ENCODE measurements at places on chromosomes 5 and 9.

- no peak for DNase-seq
Measured at GRCh38 chr5:54680998-54681397, 163.4 kb downstream of the SNX18 start.

GRCh38 chr9:7921545-7922197 is 122.1 kb upstream of the DMAC1 start:
- no peak for DNase-seq

- DNase-seq = no peak
Measured at GRCh38 chr5:1727571-1727970, 72.1 kb downstream of the MRPL36 start.

DNA sequence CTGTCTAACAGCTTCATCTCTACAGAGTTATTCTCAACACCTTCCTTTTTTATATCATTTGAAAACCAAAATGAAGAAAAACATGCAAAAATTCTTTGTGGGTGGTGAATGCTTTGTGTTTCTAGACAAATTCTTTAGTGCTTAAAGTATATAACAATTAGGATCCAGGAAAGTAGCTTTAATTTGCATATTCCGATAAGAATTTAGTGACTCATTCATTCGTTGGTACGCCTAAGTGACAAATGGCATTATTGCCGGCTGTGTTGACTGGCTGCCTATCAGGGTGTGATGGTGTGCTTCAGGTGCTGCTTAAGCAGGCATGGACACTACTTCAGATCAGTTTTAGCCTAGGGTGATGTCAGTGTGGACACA is 35.2 kb downstream of the LMNB1 start:
- no peak for DNase-seq

- no peak for DNase-seq
Measured at GRCh38 chr9:88974641-88975040, 16.6 kb upstream of the S1PR3 start.

DNA sequence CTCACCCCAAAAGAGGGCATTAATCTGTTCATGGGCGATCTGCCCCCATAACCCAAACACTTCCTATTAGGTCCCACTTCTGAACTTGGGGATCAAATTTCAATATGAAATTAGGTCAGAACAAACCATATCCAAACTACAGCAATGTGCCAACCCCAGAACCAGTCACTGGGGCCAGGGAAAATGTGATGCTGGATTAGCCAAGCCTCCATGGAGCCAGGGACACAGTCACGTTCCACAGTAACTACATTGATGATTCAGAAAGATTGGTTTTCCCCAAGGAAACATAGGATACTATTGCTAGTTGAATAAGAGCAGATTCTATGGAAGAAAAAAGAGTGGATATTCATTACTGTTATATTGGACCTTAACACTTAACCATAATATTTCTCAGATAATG is 84.2 kb downstream of the GIN1 start:
- no peak for DNase-seq

- DNase-seq = no peak
Measured at GRCh38 chr5:2113348-2114131, 230.8 kb upstream of the IRX4 start.

DNA sequence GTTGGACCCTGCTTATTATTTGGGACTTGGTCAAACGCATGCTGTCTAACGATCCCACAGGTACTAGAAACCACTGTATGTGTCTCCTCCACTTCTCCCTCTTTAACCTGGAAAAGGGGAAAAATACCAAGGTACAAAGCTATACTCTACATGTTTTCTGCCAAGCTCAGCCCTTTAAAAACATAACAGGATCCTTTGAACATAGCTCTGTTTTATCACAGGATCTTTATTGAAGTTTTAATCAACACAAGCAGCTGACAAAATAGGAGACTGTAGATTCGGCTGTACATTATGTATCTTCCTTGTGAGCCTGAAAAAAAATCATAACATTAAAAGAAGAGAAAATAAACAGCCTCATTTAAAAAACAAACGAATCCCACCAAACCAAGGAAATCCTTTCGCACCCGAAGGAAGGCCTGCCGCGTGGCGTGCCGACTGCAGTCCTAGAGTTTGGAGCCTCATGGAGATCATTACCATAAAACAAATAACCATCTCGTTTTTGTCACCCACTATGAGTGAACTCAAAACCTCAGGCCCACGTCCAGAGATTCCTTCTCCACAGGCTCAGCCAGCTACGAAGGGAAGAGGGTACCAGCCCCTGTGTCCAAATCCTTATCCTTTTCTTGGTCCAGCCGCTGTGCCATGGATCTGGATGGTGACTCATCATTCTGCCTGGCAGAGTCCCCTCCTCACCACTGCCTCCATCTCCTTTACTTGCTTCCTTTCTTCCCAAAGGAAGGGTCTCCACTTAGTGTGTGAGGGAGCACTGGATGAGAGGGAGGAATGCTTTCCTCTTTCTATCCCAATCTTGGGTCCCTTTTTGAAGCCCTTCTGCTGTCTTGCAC is 651.1 kb downstream of the CCDC171 start:
- DNase-seq = no peak

GRCh38 chr9:98085944-98086343 is 29.4 kb downstream of the NANS start:
- no peak for DNase-seq

DNA sequence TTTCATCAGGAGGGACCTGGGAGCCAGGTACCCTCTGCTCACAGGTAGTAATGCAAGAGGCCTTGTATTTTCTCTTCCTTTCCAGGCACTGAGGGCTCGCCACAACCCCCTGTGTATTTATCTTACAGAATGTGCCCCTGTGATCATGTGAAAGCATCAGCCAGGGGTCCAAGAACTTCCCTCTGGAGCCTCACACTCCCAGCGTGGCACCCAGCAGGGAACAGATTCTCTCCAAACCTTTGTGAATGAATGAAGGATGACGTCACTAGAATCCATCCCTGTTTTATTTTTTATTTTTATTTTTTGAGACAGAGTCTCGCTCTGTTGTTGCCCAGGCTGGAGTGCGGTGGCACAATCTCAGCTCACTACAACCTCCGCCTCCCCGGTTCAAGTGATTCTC is 107.3 kb upstream of the IER5L start:
- no peak for DNase-seq

- DNase-seq = no peak
Measured at GRCh38 chr5:172637110-172637580, 3.9 kb upstream of the NEURL1B start.

GRCh38 chr9:74415995-74416394 is 81.1 kb upstream of the RORB start:
- no peak for DNase-seq

- DNase-seq = no peak
Measured at GRCh38 chr9:124477648-124478285, 27.5 kb downstream of the ADGRD2 start.

GRCh38 chr5:78505860-78506259 is 142.7 kb downstream of the LHFPL2 start:
- no peak for DNase-seq

DNA sequence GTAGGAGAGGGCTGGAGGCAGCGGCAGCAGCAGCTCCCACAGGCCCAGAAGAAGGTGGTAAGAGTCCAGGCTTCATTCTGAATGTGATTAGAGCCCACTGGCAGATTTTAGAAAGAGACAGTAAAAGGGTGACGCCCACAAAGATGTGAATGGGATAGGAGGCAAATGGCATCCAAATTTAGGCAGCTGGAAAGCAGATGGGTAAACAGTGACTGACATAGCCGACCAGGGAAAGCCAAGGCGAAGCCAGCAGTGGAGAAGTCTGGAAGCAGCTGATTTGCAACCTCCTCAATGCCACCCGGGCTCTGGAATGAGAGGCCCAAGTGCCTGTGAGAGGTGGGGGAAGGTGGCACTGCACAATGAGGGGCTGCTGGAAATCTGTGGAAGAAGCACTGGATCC is 103.3 kb downstream of the C5orf15 start:
- no peak for DNase-seq

DNA sequence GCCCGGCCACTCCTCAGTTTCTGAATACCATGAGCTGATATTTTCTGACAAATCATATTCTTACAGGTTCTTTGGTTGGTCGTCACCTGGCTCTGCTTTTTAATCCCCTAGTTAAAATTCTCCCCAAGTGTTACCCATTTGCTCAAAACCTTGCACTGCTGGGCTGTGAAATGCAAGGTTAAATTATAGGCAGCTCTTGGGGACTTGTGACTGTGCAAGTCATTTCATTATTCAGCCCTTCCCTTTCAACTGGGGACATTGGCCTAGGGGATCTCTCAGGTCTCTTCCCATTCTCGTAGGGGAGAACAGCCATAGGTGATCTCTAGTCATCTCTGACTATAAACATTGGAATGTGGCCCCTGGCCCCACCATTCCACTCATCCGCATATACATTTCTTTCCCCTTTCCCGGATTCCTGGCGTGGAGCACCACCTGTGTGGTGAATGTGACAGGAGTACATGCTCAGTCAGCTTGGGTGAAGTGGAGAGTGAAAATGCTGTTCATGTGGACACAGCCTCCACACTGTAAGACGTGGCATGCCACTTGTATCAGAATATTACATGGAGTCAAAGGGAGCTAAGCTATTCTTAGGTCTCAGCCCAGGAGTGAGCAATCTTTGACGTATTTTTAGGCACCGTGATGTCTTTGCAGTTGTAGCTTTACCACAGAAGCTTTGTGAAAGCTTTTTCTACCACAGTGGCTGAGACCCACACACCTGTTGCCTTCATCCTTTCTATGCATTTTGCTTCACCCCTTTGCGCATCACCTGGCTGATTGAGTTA is 386.7 kb downstream of the KDM4C start:
- no peak for DNase-seq

- no peak for DNase-seq
Measured at GRCh38 chr5:53613061-53613460, 52.6 kb downstream of the NDUFS4 start.

DNA sequence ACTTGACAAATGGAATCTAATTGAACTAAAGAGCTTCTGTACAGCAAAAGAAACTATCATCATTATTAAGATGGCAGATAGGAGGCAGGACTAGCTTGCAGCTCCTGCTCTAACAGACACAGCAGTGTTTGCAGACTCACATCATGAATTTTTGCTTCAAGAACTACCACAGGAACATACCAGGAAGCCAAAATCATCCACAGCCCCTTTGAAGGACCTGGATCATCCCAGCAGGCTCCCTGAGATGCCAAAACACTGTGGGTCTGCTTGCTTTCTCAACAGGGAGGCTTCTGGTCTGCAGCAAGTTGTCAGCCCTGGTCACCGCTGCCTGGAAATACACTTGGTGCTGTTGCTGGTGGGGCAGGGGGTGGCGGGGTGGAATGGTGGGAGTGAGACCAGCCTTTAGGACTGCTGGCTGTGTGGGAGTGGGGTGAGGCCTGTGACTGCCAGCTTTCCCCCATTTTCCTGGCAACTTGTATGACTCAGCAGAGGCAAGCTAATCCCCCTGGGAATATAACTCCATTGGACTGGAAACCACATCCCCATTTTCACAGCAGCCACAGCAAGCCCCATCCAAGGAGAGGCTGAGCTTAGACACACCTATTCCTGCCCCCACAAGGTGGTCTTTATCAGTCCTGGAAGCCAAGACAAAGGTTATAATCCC is 533.8 kb upstream of the CYLC2 start:
- no peak for DNase-seq

DNA sequence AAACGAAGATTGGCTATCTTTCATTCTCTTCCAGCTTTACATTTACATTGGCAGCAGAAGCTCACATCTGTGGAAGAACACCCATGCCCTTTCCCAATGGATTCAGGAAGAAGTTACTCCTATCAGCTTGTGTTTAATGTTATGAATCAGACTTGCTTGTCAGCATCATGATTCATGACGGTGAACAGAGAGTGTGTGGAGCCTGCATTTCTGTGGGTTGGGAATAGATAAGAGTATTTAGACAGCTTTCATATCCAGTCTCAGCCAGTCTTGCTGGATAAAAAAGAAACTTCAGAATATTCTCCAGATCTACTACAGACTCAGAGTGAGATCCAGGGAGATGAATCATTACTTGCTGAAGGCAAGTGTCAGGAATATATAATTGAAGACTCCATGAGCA is 812.9 kb upstream of the ZNF608 start:
- DNase-seq = no peak

GRCh38 chr5:131367219-131367860 is 103.5 kb downstream of the CDC42SE2 start:
- no peak for DNase-seq

DNA sequence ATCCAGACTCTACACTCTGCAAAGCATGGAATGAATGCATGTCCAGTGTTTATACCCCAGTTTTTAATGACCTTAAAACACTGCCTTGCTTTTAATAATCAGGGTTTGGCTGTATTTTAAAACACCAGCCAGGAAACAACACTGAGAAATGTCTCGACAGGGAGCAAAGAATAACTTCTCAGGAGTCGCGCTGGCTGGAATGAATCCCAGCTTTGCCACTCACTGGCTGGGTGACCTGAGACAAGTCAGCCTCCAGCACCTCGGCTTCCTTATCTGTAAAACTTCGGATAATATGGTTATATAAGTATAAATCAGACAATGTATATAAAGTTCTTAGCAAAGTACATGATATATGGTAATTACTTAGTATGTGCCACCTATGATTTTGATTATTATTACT is 505.0 kb downstream of the SPOCK1 start:
- no peak for DNase-seq

- no peak for DNase-seq
Measured at GRCh38 chr9:20659474-20659967, 24.5 kb upstream of the FOCAD start.

- DNase-seq = no peak
Measured at GRCh38 chr5:9370256-9370655, 175.6 kb downstream of the SEMA5A start.

DNA sequence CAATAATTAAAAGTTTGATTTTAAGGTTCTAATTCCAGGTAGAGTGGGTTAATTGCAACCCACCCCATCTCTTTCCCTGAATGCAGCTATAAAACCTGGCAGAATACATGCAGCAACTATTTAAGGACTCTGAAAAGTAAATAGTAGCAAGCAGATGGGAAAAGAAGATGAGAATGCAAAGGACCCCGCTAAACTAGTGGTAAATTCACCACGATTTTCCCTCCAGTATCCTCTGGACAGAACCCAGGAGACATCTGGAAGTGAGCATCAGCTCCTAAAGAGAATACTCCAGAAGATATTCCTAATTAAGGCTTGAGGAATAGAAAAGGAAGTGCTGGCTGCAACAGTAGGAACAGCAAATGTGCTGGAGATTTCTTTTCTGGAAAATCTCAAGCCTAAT is 170.9 kb downstream of the FRMD3 start:
- DNase-seq = no peak

GRCh38 chr5:604391-604831 is 7.7 kb upstream of the CEP72 start:
- DNase-seq = no peak

DNA sequence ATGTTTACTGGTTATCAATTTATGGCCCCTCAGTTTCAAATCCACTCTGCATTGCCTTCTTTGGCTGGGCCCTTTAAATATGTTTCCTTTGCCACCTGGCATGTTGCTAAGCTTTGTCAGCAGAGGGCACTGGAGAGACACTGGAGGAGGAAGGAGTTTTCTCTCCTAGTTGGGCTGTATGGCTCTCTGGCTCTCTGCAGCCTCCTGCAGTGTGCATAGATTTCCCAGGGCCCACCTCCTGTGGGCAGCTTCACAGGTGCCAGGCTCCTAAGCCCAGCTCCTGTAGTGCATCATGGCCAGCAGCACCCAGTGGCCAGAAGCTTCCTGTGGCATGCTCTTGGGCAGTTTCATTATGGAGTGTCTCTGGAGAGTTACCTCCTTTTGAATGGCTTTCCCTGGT is 23.3 kb downstream of the CAVIN4 start:
- no peak for DNase-seq

GRCh38 chr5:159990506-159990905 is 18.4 kb upstream of the TTC1 start:
- DNase-seq = no peak

GRCh38 chr5:157263496-157264090 is 2.3 kb upstream of the CYFIP2 start:
- no peak for DNase-seq

Data from activated gamma-delta T cell treated with anti-CD3 and anti-CD28 coated beads, Interleukin-2, amount 50 U/mL, for 16 hours (primary cell).